Heart left ventricle (tissue), 16 donors: ENCODE measurements at places on chromosomes 5 and 9.

DNA sequence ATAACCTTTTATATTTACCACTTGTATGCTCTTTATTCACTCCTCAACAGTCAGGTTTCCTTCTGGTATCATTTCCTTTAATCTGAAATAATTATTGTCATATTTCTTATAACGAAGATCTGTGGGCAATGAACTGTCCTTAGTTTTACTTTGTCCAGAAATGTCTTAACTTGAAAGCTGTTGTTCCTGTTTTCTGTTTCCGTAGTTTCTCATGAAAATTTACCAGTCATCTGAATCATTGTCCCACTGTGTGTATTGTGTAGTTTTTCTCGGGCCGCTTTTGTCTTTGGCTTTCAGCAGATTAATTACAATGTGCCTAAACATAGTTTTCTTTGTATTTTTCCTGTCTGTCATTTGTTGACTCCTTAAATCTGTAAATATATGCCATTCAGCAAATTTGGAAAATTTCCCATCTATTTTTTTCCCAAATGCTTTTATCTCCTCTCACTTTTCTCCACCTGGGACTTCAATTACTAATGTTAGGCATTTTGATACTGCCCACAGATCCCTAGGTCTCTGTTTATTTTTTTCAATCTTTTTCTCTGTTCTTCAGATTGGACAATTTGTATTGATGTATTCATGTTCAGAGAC lies 74.9 kb downstream of the PDE8B start:
- no peak for DNase-seq

DNA sequence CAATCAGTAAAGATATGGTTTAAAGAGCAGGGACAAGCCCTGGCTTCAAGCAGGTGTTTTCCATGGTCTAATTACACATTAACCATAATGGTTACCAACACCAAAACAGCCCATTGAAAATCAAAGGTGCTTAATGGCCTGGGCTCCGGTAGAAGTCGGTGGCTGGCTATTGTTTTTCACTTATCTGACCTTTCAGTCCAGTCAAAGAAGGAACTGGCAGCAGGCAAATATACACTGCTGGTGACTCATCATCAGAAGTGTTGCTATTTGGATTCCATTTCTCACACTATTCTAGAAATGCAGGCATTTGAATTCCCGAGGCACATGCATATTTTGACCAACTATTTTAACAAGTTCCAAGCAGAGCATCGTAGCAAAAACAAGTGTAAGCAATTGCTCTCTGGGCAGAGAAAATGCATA lies 26.3 kb upstream of the GABRP start:
- DNase-seq: no peak

GRCh38 chr9:114954956-114955582 lies 24.7 kb upstream of the TNFSF8 start:
- DNase-seq: no peak

- no peak for DNase-seq
These were observed 3.3 kb downstream of the SLC46A2 start for GRCh38 chr9:112887381-112887780.

DNA sequence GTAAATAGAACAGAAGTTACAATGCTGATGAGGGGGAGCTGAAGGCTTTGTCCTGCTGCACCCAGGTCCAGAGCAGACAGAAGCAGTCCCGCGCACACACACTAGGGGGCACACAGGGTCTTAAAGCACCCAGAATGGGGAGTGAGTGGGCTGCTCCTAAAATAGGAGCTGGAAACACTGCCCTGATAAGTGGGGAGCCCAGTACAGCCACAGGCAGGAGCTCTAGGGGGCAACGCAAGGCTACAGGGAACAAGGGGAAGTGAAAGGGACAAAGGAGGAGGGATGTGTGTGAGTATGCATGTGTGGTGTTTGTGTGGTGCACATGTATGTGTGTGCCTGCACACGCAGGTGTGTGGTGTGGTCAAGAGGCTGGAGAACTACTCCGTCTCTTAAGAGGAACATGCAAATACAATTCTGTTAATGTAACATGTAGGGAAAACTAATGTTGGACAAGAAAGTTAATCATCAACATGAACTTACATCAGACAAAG lies 191.5 kb downstream of the ROR2 start:
- DNase-seq: no peak

- DNase-seq: no peak
These were observed 263.4 kb downstream of the SEC61B start for GRCh38 chr9:99485459-99485858.

DNA sequence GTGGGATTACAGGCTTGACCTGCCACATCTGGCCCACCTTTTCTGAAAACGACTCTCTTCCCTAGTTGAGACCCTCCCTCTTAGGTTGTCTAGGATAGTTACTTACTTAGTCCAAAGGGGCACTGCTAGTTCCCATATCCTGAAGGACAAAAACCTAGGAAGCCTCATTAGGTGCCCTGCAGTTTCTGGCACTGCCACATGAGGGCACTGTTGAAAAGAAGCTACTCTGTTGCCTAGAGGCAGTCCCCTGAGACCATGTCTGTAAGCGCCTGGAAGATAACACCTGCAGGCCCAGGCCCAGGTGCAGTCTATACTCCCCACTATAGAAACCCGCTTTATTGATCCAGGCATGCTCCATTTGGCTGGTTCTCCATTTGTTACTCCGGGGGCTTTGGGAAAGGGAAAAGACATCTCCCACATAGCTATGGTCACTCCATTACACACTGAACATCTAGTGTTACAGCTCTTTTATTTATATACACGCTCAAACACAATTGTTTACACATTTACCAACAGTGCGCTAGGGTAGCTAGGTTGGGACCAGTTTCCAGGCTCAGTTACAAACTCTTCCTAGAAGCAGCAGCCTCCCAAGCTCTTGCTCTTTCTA lies 73.4 kb upstream of the PPARGC1B start:
- peak; percentile 61 for DNase-seq

DNA sequence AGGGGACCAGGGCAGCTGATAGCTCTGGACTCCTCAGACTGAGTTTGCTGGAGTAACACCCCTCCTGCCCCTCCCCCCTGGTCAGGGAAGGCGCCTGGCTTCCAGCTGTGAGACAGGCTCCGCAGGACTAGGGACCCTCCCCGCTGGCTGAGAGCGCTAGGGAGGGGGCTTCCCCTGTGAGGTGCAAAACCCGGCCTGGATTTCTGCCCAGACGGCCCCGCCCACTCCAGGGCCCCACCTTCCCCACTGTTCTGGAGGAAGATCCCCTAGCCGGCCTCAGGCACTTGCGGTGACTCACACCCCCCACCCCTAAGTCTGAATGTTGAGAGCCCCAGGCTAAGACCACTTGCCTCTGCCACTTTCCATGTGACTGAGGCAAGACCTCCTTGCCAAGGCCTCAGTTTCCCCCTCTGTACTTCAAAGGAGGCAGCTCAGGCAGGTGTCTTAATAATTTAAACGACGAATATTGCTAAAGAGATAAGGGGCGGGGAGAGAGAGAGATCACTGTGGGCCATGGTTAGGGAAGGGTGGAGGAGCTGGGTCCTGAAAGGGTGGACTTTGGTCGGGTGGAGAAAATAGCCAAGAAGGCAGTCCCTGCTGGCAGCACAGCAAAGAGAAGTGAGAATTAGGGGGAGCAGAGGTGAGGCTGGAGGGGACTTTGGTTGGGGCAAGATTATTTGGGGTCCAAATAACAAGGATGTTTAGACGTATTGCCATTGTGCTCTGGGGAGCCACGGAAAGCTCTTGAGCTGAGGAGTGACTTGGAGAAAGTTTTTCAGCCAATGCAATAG lies 1.0 kb upstream of the DAB2IP start:
- DNase-seq: peak; percentile 74

- no peak for DNase-seq
These were observed 9.9 kb upstream of the HAVCR1 start for GRCh38 chr5:157068785-157069184.

DNA sequence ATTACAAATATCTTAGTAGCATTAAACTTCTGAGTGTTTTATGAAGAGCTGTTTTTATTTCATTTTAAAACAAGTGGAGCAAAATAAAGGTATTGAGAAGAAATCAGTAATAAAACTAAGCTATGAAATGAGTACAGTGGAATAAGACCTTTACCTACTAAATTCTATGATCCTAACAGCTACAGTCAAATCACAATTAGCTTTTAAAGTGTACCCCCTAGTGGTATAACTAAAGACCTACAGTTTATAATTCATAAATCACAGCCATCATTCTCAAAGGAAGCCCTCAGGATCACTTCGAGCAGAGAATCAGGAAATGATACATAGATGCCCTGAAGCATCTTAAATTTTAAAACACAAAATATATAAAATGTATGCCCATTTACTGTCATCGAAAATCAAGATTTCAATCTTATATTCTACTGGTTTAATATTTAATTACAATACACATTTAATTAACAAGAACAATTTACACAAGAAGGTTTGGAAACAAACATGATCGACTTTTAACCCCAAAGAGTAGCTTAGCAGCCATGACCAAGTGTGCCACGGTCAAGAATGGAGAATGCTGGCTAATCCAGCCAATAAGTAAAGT lies 12.3 kb downstream of the CCNH start:
- no peak for DNase-seq

DNA sequence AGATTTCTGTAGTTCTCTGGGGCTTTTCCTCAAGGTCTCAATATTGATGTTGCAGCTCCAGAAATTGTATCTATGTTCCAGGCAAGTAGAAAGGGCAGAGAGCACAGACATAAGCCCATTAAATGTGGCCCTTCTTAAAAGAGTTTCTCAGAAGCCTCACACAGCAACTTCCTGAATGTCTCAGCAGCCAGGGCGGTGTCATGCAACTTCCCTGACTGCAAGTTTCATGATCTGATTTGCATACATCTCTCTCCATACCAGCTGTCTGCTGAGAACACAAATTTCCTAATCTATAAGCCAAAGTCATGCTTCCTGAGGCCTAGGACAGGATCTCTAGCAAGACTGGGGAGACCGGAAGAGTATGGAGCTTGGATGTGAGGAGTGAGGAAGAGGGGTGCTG lies 13.0 kb downstream of the RGS7BP start:
- no peak for DNase-seq

DNA sequence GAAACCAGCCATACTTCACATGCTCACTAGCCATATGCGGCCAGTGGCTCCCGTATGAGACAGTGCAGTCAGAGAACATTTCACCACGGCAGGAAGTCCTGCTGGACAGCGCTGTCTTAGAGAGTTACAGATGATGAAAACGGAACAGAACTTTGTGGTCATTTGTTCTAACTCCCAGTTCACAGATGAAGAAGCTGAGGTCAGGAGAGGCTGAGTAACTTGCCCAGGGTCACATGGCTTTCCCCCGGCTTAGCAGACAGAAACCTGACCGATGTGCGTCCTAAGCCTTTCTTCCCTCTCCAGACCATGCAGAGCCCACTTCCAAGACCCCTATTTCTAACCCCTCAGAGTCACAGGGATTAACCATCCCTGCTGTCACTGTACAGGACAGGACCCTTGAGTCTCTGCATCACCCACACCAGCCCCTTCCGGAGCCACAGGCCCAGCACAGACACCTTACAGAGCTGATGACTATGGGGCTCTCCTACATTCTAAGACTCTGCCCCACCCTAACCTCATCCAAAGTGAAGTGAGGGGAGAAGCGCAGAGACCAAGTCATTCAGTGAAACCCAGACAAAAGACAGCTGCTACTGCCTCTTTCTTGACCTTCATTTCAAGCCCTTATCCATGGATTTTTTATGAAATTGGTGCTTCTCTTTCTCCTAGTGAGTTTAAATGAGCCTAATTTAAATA lies 86.9 kb downstream of the PTPN3 start:
- no peak for DNase-seq

DNA sequence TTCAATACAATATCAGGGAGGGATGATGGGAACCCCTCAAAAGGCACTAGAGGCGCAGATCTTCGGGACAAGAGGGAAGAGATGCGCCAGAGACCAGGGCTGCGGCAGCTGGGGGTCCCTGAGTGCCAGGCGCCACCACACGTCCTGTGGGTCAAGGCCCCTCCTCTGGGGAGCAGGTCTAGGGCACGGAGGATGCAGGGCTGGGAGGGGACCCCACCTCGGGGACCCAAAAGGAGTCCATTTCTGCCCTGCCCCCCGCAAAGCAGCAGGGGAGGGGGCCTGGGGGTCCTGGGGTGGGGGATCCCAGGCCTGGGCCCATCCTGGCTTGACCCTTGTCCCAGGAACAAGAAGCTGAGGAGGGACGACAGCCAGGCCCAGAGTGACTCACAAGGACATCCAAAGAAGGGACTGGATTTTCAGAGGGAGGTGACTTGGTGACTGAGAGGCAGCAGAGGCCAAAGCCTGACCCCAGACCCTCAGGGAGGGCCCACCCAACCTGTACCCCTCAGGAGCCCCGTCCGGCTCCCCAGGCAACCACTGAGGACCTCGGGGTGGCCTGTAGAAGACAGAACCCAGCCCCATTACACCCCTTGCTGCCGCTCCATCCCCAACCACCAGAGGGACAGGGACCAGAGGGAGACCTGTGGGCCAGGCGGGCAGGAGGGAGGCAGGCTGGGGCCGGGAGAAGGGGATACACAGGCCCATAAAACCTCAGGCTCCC lies 54.2 kb downstream of the LRSAM1 start:
- DNase-seq: no peak

GRCh38 chr5:141529002-141529401 lies 40.1 kb downstream of the PCDHGC5 start:
- no peak for DNase-seq

DNA sequence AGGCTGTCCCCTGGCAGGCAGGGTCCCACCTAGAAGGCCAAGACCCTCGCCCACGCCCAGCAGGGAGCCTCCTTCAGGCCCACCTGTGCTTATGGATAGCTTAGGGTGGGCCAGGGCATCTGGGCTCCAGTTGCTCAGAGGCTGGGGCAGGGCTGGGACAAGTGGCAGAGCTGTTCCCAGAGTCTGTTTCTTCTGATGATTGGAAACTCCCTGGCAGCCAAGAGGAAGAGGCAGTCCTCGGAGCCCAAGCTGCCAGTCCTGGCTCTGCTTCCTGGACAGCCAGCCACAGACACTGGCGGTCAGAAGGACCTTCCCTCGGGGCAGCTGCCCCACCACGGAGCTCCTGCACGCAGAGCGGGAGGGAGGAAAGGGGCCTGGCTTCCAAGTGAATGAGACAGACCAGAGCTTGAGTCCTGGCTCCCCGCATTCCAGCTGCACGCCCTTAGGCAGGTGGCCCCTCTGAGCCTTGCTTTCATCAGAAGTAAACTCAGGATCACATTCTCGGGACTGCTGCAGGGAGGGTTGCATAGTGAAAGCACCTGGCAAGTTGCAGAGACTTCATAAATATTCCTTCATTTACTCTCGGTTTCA lies 37.9 kb upstream of the GABRP start:
- peak; percentile 69 for DNase-seq
